ENCODE measurements at places on chromosomes 5 and 9.

DNA sequence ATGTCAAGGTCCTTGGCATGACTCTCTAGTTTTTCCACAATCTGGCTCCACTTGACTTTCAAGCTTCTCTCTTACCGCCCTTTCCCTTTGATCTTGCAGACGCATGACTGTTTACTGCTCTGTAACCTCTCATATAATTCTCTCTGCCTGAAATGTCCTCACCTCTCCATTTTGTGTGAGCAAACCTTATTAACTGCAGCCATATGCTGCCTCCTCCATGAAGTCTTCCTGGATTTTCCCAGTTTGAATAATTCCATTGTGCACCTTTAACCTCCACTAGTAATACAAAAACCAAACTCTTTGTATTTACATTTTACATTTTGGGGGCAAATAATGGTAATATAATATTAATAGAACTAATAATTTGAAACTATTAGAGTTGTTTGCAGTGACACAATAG, 9.5 kb upstream of the C9orf72 start:
- DNase-seq, result no peak

DNA sequence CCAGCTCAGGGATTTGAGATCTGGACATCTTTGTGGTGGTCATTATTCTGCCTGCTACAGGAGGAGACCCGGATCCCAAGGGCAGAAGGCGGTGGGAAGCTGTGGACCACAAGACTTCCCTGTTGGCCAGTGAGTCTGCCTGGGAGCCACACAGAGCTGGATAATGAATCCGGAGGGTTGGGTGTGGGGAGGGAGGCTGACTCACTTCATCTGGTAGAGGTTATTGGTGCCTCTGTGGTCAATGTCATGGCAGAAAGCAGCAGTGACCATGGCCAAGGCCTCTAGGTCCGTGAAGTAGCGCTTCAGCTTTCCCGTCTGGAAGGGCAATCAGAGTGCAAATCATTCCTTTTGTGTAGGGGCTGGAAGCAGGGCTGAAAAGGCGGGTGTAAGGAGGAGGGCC, 58.5 kb downstream of the PDE6A start:
- DNase-seq, result no peak

- no peak for DNase-seq
Observed at GRCh38 chr5:61496446-61496845, 164.4 kb downstream of the ZSWIM6 start.

- no peak for DNase-seq
Observed at GRCh38 chr5:41851116-41851515, 19.1 kb downstream of the OXCT1 start.

GRCh38 chr5:171451421-171451820, 32.0 kb downstream of the FGF18 start:
- no peak for DNase-seq

DNA sequence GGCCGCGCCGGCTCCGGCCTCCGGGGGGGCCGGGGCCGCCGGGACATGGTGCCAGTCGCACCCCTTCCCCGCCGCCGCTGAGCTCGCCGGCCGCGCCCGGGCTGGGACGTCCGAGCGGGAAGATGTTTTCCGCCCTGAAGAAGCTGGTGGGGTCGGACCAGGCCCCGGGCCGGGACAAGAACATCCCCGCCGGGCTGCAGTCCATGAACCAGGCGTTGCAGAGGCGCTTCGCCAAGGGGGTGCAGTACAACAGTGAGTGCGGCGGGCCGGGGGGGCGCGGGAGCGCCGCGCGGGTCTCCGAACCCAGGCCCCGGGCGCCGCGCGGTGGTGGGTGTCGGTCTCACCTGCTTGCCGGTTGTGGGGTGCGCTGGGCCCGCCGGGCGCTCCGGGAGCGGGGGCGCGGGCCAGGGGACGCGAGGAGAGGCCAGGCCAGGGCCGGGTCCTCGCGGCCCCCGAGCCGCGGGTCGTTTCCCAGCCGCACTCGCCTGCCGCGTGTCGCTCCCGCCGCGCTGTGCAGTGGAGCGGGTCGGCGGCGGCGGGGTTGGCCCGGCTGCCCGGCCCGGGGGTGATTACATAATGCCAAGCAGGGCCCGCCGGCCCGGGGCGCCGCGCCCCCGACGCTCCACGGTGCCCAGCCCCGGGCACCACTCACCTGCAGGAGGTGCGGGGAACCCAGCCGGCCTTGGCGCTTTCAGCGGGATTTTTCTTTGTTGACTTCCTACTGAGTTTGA, 492 bp downstream of the RABL6 start:
- DNase-seq, result no peak

Data from AML-193 (cell line).